ENCODE measurements at places on chromosomes 16 and 17.
A peak's percentile ranks its signal among the peaks of the same experiment; 100 is the strongest.

DNA sequence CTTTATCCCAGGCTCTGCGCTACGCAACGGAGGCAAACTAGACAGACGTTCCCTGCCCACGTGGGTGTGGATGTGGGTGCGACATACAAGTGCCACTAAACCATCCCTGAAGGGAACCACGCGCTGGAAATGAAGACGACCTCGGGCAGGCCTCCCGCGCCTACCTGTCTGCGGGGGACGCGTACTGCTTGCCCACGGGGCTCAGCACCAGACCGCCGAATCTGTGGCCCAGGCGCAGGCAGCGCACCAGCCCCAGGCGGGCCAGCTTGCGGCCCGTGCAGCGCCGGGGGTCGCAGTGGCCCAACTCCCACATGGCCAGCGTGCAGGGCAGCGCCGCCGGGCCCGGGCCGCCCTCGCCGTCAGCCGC is 480 bp downstream of the TSR3 start:
- no peak for DNase-seq

GRCh38 chr17:29066047-29066446 is 23.1 kb downstream of the PIPOX start:
- DNase-seq = no peak

- DNase-seq = peak; percentile 70
Measured at GRCh38 chr17:76492989-76493501, 8.2 kb downstream of the RHBDF2 start.

DNA sequence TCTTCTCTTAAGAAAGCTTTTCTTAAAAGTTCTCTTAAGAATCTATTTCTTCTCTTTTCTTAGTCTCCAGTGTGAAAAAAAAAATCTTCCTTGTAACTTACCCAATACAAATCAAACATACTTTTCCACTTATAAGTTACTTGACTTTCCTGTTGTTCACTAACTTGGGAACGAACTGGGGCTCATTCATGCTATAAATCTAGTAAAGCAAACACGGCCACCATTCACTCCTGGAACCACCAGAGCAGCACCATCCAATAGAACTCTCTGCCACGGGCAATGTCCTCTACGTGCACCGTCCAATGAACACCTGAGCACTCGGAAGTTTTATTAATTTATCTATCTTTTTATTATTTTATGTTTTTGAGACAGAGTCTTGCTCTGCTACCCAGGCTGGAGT is 20.8 kb downstream of the SRP68 start:
- no peak for DNase-seq

DNA sequence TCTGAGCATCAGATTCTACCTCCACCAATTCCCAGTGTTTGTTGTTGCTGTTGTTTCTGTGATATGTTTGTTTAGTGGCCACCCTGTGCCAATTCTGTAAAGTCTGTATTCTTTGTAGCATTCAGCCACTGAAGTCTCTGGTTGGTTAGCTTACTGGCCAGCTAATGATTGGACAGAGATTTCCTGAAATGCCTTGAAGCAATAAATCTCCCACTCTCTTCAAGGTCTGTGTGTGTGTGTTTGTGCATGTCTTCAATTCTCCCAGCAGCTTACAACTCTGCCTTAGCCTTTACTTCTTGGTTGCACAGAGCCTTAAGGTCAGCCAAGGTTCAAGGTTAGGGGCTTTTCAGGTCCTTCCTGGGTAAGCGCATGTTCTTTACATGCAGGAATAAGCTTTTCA is 38.2 kb downstream of the PRPSAP2 start:
- DNase-seq = no peak

- no peak for DNase-seq
Measured at GRCh38 chr16:8708536-8708935, 34.1 kb downstream of the ABAT start.

DNA sequence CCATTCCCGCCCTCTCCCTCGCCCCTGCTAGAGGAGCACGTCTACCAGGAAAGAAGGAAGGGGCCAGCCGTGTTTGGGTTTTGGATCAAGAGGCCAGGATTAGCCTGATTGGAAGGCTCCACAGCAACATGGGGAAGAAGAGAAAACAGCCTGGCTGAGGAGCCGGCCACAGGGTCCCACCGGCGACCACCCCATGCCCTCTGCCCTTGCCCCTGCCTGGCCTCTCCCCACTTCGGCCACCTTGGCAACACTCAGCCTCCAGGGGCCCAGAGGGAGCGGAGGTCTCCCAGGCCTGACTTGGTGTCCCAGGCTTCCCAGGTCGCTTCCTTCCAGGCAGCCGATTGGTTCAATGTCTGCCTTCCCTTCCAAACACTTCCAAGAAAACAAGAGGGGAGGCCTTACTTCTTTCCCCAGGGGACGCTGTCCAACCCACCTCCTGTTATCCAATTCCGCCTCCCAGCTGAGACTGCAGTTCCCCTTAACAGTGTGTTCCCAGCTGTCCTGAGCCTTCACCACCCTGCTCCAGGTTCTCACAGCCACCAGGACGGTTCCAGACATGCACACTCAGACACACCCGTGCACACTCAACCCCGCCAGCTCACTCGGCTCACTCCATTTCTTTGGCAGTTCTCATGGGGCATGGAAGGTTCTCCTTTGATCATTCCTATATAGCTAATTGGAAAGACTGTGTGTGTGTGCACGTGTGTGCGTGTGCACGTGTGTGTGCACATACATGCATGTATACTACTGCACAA is 65.4 kb downstream of the RBFOX3 start:
- no peak for DNase-seq

GRCh38 chr17:39077252-39077651 is 74.2 kb downstream of the PLXDC1 start:
- no peak for DNase-seq

DNA sequence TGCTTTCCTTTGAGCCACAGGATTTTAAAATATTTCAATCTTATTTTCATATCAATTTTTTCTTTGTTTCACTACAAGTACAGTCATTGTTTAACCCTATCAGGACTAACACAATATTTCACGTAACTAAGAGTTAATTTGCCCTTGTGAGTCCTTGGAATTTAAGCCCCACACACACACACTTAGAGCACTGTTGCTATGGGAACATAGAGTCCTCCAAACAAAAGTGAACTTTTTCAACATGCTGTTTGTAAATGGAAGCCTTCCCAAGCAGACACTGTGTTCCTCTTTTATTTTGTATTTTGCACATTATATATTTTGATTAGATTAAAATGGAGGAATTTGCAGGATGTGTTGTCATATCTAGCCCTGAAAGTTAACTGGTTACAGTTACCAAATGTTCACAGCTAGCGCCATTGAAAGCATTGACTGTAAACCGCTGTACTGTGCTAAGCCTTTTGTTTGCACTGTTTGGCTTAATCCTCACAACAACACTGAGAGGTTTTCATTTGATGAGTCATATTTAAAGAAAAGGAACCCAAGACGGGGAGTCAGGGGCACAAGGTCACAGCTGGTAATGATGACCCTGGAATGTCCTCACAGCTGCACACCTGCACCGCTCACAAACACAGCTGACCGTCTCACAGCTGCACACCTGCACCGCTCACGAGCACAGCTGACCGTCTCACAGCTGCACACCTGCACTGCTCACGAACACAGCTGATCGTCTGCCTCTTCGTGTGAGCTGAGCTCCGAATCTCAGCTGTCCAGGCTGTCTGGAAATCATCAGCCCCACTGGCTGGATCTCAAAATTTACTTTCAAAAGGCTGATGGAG is 6.3 kb downstream of the HSBP1 start:
- no peak for DNase-seq

DNA sequence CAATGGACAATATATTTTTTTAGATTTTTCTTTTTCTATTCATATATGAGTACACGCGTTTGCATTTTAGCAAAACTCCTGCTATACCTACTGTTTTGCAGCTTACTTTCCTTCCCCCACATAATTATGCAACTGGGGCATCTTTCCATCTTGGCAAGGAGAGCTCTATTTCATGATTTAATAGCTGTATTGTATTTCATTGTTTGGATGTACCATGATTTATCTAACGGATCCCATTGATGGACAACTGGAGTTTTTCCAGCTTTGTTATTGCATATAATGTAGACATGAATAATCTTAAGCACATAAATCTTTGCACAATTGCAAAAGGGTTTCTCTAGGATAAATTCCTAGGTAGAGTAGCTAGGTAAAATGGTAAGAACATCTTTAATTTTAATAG is 133.9 kb downstream of the PITPNC1 start:
- DNase-seq = no peak

- DNase-seq = no peak
Measured at GRCh38 chr16:88922114-88922825, 54.7 kb downstream of the CBFA2T3 start.

DNA sequence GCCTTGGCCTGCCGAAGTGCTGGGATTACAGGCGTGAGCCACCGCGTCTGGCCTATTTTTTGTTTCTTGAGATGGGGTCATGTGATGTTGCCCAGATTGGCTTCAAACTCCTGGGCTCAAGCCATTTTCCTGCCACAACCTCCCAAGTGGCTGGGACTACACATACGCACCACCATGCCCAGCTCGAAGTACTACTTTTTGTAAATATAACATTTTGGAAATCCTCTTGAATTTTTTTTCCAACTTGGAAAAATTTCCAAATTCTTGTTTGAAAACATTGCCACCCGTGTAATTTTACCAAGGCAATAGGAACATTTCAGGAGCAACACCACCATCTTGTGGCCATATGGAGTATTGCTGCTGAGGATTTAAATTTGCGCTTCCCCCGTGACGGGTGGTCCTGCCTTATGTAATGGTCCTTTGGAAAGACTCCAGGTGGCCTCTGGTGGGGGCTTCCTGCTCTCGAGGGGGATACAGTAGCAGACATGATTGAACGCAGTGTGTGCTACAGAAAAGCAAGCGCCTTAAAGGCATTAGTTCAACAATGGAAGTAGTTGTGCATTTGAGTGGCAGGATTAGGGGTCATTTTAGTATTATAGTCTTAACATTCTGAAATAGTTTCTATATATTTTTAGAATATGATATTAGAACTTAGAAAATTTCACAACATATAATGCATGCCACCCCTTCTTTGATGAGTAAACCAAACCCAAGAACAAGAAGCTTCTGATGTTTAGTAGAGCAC is 8.0 kb downstream of the FLYWCH1 start:
- DNase-seq = peak; percentile 81

- DNase-seq = no peak
Measured at GRCh38 chr16:75621170-75621477, 2.0 kb downstream of the ADAT1 start.

DNA sequence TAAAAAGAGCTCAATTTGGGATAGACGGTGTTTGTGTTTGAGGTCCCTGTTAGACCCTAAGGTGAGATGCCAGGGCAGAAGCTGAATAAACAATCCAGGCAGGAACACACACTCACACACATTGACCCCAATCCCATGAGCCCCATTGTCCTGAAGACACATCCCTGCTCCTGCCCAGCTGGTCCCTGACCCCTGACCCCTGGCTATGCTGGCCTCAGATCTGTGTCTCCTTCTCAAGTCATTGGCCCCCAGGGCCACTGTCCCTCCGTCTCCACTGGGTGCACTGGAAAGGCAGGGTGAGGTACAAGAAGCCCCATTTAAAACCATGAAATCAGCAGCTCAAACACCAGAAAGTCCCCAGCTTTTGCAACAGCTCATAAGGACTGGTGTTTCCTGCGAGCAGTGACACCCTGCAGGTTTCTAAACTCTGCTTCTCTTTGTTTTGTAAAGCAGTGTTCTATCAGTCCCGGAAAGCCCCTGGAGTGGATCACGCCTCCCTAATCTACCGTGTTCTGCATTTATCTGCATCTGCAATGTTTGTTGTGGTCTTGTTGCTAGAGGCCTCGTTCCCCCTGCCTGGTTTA is 18.0 kb upstream of the ASGR2 start:
- peak; percentile 78 for DNase-seq

- no peak for DNase-seq
Measured at GRCh38 chr16:81578636-81579413, 134.2 kb downstream of the CMIP start.

DNA sequence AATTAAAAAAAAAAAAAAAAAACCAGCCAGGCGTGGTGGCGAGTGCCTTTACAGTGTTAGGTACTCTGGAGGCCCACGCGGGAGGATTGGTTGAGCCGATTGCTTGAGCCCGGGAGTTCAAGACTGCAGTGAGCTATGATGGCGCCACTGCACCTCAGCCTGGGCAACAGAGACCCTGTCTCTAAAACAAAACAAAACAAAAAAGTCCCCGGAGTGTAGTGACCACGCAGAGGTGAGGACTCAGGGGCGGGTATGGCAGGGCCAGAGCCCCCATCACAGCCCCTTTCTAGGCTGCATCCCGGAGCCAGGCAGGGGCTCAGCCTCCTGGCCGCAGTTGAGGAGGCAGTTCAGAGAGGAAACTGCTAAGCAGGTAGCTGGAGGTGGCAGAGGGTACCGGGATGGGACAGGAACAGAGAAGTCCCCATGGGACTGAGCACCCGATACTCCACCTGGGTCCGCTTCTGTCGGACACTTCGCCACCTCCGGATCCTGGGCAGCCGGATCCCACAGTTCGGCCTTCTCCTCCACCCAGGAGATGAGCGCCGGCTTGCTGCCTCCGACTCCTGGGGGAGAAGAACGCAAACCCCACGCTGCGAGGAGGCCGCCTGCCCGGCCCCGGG is 800 bp downstream of the ZNF747 start:
- no peak for DNase-seq

- no peak for DNase-seq
Measured at GRCh38 chr16:1330260-1330914, 3.1 kb upstream of the BAIAP3 start.

DNA sequence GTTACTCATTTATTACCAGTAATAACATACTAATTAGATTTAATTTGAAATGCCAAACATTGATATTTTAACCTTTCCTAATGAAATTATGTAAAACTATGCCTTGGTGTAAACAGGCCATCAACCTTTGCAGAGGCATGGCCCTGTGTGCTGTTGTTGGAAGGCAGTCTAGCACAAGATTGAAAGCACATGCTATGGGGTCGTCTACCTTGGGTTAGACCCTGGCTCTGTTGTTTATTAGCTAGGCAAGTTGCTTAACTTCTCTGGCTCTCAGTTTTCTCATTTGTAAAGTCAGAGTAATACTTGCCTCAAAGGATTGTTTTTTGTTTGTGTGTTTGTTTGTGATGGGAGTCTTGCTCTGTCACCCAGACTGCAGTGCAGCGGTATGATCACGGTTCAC is 9.4 kb upstream of the CDR2 start:
- DNase-seq = no peak

GRCh38 chr17:82278786-82279391 is 5.4 kb upstream of the CSNK1D start:
- no peak for DNase-seq

DNA sequence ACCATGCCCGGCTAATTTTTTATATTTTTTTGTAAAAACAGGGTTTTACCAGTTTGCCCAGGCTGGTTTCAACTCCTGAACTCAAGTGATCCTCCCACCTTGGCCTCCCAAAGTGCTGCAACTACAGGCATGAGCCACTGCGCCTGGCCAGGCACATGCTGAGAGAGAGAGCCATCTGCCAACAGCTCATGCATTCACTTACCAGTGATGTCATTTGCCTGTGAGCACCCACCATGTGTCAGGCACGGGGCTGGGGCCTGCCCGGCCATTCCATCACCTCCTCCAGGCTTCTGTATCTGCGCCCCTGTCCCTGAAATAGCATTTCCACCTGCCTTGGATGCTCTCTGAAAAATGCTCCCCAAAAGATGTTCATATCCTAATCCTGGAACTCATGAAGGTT is 43.6 kb upstream of the PEMT start:
- no peak for DNase-seq

DNA sequence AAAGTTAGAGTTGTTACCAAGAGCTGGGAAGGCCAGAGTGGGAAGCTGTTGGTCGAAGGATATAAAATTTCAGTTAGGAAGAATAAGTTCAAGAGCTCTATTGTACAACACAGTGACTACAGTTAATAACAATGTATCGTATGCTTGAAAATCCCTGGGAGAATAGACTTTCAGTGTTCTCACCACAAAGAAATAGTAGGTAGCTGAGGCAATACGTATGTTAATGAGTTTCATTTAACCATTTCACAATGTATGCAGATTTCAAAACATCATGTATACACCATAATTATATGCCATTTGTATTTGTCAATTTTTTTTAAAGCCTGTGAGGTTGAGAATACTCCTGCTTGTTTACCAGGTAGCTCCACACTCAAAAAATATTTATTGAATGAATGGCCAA is 41.5 kb upstream of the MYOCD start:
- DNase-seq = no peak

All from activated effector memory CD4-positive, alpha-beta T cell treated with anti-CD3 and anti-CD28 coated beads, Interleukin-2, amount 50 U/mL, for 16 hours (primary cell).